SJCRH30 (cell line): ENCODE measurements at places on chromosomes 16 and 17. TPM values are rescaled to one million over a fixed set of nuclear protein-coding genes. Genes with fewer than 3 reads are reported as not detected.
A peak's percentile ranks its signal among the peaks of the same experiment; 100 is the strongest.

Gene DNAAF1
- total RNA-seq: 0.18 TPM in 1 of 2 replicates, not detected in the other

Gene KRTAP17-1
- not detected in 2 replicates for total RNA-seq

Gene CDR2L
- total RNA-seq: 10.9 and 11.3 TPM in 2 replicates

Gene FOXJ1
- total RNA-seq: 0.10 and 0.23 TPM in 2 replicates

Gene SCGB1C2
- not detected in 2 replicates for total RNA-seq

Gene RHBDF1
- total RNA-seq: 24.1 and 25.3 TPM in 2 replicates

Gene HAS3
- 0.08 and 0.25 TPM in 2 replicates for total RNA-seq

Gene COPRS
- 94.7 and 95.5 TPM in 2 replicates for total RNA-seq

Gene ANKRD13B
- 18.1 and 19.2 TPM in 2 replicates for total RNA-seq

Gene P2RX1
- 0.06 TPM in 1 of 2 replicates, not detected in the other for total RNA-seq

Gene PRR29
- total RNA-seq: 0.12 TPM in 1 of 2 replicates, not detected in the other

Gene CEP295NL
- 1.3 TPM in 2 replicates for total RNA-seq

- DNase-seq: no peak
Observed at GRCh38 chr17:18021372-18021771, 17.6 kb downstream of the ATPAF2 start.

DNA sequence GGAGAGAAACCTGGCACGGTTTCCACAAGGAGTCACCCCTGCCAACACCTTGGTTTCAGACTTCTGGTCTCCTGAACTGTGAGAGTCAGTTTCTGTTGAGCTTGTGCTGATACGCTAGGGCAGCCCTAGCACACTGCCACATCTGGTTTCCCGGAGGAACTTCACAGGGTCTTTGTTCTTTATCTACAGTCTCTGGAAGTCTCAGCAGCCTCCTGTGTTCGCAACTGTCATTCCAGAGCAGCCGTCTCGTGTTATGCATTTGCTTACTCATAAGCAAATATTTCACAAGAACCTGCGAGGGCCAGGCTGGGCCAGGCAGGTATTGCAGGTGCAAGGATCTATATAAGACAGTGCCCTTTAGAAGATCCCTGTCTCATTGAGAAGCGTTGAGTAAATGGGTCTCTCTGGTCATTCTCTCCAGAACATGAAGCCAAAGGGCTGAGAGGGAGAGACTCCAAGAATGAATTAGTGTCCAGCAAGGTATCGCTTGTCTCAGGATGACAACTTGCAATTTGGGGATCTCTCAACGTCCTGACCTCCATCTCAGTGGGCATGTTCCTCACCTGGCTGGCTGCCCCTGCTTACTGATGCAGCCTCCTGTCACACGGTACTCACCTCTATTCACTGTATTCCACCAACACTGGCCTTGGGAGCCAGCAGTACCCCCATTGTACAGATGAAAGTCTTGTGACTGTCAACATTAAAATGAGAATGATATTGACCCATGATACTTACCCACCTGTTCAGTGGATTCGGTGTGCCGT, 141.2 kb downstream of the WWOX start:
- DNase-seq: no peak

GRCh38 chr16:68707340-68708152, 29.5 kb upstream of the CDH1 start:
- peak; percentile 91 for DNase-seq

- no peak for DNase-seq
Observed at GRCh38 chr16:54432897-54433229, 146.3 kb upstream of the IRX3 start.

DNA sequence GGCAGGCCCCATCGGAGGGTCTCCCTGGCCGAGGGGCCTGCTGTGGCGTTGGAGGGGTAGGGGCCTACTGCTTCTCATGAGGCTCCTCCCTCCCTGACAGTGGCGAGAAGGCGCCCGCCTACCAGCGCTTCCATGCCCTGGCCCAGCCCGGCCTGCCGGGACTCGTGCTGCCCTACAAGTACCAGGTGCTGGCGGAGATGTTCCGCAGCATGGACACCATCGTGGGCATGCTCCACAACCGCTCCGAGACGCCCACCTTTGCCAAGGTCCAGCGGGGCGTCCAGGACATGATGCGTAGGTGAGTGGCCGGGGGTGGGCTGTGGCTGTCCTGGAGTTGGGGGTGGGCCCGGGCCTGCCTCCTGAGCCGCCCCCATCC, 1.7 kb downstream of the CDT1 start:
- DNase-seq: no peak

GRCh38 chr17:10745231-10745630, 15.4 kb upstream of the TMEM220 start:
- DNase-seq: no peak

GRCh38 chr17:10557422-10557821, 8.0 kb upstream of the MYH2 start:
- no peak for DNase-seq

- DNase-seq: peak; percentile 35
Observed at GRCh38 chr16:4586291-4586690, 28.4 kb downstream of the UBALD1 start.

GRCh38 chr17:55576237-55576995, 65.2 kb upstream of the SMIM36 start:
- no peak for DNase-seq

DNA sequence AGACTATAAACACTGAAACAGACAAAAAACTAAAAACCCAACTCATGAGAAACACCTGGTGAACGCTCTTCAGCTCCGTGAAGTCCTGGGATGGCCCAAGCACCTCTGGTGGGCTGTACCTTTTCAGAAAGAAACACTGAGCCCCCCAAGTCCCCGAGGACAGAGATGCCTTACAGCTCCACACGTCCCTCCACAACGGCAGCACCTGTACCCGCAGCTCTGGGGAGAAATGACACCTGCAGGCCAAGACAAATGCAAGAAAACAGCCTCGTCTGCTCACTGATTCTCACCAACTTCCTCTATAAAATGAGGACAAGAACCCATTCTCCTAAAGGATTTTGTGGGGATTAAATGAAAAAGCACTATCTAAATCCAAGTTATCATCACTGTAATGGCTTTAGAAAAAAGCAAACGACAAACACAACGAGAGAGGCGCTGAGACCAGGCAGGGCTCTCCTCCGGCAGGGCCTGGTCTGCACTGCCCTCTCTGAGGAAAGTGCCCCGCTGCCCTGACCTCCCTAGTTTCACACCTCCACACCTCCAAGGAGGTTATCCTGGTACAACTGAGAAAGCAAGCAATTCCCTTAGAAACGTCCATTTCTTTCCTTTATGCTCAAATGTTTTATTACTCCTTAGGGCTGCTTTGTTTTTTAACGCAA, 114.9 kb downstream of the ZNF778 start:
- DNase-seq: no peak

DNA sequence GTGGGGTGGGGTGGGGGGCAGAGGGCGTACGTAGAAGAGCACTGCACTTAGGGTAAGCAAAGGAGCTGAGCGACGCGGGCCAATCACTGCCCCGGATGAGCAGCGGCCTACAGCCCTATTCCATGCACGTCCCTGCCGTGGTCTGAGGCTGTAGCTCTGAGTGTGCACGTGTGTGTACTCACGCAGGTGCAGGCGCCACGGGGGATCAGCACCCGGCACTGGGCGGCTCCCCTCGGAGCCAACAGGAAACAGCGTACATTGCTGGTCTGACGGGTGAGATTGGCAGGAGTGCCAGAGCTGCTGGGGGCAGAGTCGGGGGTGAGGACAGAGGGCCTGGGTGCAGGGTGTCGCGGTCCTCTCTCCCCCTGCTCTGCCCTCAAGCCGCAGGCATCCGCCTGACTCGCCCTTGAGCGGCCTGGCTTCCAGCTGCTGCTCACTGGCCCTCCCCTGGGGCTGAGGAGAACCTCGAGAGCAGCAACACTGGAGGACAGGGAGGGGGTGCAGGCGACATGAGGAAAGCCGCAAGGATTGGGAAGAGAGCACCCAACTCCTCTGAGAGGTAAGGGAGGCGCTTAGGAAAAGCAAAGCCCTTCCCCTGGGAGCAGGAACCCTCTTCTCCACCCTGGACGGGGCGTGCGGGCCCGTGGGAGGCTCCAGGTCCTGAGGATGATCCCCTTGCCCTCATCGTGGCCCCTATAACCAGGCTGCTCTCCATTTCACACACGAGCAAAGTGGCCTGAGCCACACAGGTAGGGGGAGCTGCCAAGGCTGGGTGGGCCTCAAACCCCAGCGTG, 57.8 kb downstream of the ENGASE start:
- DNase-seq: no peak

GRCh38 chr16:58292886-58293285, 1.9 kb downstream of the PRSS54 start:
- no peak for DNase-seq

GRCh38 chr17:36470499-36470898, 16.0 kb upstream of the ZNHIT3 start:
- no peak for DNase-seq

DNA sequence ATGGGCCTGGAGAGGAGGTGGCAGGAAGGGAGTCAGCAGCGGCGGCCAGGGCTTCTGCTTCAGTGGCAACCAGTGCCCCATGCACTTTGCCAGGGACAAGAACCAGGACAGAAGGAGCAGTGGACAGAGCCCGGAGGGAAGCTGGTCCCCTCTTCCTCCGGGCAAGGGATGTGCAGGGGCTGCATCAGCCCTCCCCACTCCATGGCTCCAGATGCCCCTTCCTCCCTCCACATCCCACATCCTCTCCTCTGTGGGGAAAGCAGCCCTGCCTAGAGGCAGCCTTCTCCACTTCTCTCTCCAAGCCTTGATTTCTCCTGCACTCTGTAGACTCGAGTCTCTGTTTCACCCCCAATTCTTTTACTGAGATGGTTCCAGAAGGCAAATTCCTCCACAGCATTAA, 50.4 kb downstream of the AIPL1 start:
- no peak for DNase-seq

- DNase-seq: no peak
Observed at GRCh38 chr17:49090878-49091594, 41.5 kb upstream of the B4GALNT2 start.

- no peak for DNase-seq
Observed at GRCh38 chr17:9969301-9969935, 64.3 kb upstream of the RCVRN start.
